Kidney glomerular epithelial cell (primary cell): ENCODE measurements at places on chromosomes 5 and 9.

DNA sequence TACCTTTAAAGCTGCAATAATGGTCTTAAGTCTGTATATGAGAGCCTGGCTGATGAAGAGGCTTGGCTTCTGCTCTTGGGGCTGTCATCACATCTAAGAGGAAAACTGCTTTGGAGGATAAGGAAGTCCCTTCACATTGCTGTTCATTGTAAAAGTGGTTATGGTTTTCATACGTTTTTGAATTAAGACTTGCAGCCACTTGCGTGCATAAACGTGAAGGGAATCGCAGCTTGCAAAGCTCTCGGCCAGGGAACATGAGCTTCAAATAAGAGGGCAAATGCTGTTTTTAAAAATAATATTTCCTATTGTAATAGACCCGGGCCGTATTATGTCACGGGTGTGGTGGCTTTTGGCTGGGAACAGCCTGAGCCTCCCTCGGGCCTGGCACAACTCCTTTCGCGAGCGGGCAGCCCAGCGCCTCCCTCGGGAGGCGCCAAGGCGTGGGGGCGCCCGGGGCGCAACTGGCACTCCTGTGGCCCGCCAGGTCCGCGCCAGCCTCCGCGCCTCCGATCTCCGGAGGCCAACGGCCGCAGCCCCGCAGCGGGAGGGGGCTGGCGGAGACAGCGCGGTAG, 538 bp upstream of the ARHGEF28 start:
- DNase-seq: no peak

- no peak for DNase-seq
Observed at GRCh38 chr5:115568668-115569067, 24.1 kb upstream of the FEM1C start.

DNA sequence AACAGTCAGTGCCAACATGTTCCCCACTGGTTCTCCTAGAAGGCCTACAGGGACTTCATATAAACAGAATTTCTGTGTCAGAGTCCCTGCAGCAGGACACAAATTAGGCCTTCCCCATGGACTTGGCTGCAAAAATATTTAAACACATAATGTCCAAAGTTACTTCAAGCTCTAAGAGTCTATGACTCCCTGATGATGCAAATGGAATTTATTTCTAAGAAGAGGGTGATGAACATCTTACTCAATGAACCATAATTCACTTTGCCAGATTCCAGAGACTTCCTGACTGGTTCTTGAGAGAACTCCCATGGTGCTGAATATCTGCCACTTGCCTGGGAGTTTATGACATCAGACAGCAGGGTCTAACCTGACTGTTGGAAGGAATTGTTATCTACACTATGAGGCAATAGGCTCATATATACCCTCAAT, 32.7 kb upstream of the ADRA1B start:
- peak; percentile 9 for DNase-seq

DNA sequence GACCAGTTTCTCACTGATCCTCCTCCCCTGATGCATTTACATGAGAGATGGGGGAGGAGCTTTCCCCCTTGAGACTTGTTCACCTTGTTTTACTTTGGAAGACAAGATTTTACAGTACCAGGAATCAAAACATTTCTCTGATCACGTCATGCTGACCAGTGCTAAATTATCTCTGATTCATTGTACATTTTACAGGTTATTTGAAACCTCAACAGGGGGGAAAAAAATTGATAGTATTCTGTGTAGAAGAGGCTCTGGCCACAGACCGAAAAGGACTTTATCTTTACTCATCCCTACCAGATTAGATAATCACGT, 133.9 kb downstream of the GRIA1 start:
- no peak for DNase-seq

DNA sequence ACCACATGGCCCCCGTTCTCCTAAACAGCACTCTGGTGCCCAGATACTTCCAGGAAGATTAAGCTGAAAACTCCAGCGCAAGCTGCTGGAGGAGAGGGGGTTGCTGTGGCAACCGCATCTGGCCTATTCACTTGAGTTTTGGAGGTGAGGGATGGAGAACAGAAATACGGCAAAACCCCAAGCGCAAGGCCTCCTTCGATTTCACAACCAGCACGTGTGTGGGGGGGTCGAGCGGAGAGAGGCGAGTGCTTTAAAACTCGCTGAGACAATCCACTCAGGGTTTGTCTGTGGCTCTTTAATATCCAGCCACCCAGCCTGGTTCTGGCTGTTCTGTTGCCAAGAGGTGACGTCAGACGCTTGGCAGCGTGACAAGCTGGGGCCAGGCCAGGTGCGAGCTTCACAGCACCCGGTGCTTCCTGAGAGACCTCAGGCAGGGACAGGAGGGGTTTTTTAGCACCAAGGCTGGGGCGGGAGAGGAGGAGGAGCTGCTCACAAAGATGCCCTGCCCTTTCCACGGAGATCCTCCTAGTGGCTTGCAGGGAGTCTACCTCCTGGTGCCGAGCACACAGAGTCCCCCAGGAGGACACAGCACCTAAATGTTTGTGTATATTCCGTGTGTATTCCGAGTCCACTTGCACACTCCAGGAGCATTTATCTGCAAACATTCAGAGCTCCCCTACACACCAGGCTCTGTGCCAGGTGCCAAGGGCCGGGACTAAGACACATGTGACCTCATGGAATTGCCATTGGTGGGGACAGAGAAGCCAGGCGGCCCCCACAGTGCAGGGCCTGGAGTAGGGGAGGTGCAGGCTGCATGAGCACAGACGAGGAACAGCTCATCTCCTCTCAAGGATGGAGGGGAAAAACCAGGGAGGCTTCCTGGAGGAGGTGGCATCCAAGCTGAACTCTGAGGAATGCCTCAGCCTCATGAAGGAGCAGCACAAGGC, 194.6 kb downstream of the OLFM1 start:
- DNase-seq: no peak

DNA sequence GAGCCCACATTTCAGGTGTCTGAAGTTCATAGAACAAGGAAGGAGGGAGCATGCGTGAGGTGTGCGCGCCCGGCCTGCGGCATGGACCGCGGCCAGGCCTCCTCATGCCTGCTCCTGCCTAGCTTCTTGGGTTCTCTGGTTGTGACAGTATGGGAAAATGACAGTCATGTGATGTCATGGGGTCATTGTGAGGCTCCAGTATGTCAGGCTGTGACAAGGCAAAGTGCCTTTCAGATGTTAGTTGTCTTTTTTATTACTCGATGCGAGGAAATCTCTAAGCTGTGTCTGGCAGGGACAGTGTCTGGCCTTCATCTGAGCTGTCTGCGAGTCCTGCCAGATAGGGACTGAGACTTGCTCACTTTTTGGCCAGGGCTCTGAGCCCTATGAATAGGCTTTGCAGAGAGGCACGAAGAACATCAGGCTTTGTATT, 13.3 kb downstream of the UCK1 start:
- no peak for DNase-seq
